ENCODE measurements at places on chromosomes 4 and X.

- no peak for DNase-seq
These were observed 41.6 kb upstream of the LAS1L start for GRCh38 chrX:65576160-65576559.

DNA sequence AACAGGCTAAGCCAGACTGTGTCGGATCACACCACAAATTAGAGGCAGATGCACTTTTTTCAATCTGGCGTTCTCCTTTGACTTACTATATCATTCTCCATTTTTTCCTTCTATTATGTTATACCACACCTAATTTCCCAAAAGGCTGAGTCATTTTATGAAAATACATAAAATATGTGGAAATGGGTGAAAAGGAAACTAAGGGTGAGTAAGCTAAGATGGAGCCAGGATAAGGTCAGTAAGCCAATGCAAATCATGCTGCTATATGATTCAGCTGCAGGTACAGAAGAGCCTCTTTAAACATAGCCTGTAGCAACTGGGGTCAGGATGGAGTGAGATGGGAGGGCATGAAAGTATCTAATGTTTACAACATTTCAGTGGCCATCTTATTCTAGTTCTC is 94.0 kb upstream of the TEX13A start:
- DNase-seq = no peak

DNA sequence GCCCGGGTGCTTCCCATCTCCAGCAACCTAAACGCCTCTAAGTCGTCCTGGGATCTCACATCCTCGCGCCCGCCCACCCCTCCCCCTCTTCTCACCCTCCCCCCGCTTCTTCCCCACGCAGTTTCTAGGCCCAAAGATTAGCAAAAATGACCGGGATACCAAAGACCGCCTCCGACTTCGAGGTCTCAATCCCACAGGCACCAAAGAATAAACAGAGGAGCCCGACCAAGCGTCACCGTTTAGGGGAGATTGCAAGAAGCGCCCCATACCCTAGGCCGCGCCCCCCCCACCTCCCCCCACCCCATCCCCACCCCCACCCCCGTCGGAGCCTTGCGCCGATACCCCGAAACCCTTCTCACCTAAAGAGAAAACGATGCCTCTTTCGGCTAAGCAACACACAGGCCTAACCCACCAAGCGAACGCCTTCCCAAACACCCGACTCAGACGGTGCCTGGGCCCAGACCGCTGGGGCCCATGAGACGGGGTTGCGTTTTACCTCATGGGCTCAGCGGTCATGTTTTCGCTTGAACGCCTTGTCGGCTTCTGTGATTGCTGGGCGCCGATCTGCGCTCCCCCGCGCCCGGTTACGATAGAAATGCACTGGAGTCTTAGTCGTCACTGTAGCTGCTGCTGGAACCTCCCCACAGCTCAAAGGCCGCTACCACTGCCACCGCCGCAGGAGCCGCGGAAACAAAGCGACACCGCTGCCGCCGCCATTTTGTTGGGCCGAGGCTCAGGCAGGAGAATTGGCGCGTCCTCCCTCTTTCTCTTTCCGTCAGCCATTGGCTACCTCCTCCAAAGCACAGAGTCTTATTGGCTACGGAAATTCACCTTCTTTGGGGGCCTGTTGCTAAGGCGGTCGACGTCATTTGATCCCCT is at the start of gene ATRX:
Gene ATRX, minus strand, starts transcription at position 731 of the 879 bp plus-strand sequence. Its CDS starts 215 bp downstream, at position 516.
- DNase-seq = peak; percentile 81

DNA sequence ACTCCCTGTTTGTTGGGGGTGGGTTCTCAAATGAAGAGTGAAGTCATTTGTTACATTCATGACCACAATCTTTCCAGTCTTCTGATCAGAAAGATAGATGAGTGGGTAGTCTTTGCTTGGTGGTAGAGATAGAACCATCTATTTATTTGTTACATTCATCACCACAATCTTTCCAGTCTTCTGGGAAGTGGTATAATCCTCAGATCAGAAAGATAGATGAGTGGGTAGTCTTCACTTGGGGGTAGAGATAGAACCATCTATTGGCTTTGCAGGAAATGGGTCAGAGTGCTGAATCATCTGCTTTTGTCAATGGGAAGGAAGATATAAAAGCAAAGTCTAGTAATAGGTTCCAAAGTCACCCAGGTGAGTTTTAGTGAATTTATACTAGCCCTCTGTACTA is 64.2 kb upstream of the EPGN start:
- no peak for DNase-seq

- no peak for DNase-seq
These were observed 104.2 kb upstream of the HPGD start for GRCh38 chr4:174626342-174627008.

DNA sequence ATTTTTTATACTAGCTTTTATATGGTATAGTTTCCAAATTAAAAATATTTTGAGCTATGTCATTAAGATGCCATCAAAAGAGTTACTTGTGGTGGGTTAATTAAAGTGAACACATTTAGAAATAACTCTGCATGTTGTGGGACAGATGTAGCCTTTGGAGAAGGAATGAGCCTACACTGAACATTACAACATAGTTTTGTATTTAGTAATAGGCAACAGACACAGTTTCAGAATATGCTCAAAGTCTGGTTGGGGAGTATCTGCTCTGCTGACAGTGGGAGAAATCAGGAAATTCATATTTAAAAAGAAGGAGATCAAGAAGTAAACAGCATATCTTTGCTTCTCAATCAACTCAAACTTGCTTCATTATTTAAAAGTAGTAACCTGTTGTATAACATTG is 23.7 kb downstream of the EMCN start:
- peak; percentile 35 for DNase-seq

GRCh38 chrX:153523269-153523668 is 5.8 kb downstream of the ATP2B3 start:
- no peak for DNase-seq

DNA sequence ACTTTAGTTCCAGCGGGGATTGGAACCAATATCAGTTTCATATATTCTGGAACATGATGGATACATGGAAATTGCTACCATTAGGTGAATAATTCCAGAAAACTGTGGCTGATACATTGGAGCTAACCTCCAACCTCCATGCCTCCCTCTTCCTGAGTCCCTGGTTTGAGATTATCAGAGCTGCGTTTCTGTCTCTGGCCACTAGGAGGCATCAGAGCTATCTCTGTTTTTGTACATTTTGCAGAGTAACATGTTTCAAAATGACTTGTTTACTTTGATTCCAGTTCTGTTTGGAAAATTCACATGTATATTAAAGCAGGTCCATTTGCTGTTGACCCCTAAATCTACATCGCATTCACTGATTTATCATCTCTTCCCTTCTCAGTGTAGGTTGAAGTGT is 2.4 kb upstream of the RAB40AL start:
- DNase-seq = peak; percentile 30

DNA sequence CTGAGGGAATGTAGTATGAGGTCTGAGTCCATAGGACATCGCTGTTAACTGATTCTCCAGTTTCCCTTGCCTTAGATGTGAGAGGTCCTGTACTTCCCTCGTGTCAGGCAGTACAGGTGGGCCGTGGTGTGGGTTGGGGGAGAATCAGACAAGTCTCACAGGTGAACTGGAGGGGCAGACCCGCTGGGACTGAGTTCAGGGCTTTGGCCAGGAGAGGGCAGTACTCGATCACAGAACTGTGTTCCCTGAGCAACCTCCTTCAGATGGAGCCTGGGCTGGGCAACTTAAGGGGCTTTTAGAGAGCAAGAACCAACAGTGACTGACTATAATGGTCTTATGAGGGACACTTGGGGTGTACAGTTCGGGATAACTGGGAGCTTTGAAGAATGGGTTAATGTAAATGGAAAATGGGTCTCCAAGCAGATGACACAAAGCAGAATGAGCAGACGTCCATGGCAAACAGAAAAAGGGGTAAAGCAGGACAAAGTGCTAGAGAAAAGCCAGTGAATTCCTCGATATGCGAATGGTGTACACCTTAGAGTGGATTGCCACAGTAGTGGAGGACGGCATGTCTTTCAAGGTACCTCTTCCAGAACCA is 83.6 kb downstream of the CCNG2 start:
- peak; percentile 45 for DNase-seq

Data from EL (cell line).